Stimulated activated CD4-positive, alpha-beta T cell treated with anti-CD3 and anti-CD28 coated beads, Interleukin-12 subunit alpha, Interleukin-12 subunit beta, amount 100 ng/mL, for 4 hours (primary cell): ENCODE measurements at places on chromosomes 13 and 19.

- no peak for DNase-seq
Measured at GRCh38 chr19:13712767-13713201, 51.5 kb upstream of the MRI1 start.

DNA sequence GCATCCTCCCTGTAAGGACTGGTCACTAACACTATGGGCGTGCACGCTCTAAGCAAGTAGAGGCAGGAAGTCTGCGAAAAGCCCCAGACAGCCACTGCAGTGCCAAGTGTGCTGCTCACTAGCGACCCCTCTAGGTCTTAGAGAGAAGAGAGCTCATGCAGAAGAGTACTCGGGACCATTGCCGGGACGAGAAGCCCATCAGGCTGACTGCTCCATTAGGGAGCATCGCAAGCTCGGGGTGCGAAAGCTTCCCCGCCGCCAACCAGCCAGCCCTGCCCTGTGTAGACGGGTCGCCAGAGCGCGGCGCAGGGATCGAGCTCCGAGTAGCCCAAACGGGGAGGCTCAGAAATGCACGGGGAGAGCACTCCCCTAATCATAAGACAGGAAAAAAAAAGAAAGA is 16.6 kb downstream of the POU4F1 start:
- no peak for DNase-seq

- DNase-seq = no peak
Measured at GRCh38 chr13:77740097-77740735, 42.7 kb downstream of the SLAIN1 start.

DNA sequence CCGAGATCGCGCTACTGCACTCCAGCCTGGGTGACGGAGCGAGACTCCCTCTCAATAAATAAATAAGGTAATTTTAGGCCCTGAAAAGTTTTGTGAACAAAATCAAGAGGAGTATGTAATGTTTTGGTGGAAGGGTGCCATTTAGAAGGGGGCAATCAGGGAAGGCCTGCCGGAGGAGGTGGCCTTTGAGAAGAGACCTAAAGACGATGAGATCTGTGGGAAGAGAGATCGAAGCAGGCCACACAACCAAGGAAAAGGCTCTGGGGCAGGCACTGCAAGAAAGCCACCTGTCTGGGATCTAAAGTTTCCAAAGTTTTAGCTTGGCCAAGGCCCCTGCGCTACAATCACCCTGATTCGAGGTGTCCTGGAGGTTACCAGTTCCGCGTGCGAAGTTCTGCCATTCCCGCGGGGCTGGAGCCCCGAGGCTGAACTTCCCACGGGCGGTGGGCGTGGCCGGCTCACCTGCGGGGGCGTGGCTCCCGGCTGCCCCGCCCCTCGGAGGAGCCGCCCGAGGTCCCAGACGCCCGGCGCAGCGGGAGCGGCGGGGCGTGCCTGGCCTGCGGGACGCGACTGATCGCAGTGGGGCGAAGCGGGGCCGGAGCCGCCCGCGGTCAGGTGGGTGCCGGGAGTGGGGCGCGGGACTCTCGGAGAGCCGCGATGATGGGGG is at the start of gene KLC3:
KLC3 (plus strand) TSS at position 519 of the 667 bp plus-strand sequence. CDS start 4,792 bp downstream, outside the sequence.
- DNase-seq = peak; percentile 24

DNA sequence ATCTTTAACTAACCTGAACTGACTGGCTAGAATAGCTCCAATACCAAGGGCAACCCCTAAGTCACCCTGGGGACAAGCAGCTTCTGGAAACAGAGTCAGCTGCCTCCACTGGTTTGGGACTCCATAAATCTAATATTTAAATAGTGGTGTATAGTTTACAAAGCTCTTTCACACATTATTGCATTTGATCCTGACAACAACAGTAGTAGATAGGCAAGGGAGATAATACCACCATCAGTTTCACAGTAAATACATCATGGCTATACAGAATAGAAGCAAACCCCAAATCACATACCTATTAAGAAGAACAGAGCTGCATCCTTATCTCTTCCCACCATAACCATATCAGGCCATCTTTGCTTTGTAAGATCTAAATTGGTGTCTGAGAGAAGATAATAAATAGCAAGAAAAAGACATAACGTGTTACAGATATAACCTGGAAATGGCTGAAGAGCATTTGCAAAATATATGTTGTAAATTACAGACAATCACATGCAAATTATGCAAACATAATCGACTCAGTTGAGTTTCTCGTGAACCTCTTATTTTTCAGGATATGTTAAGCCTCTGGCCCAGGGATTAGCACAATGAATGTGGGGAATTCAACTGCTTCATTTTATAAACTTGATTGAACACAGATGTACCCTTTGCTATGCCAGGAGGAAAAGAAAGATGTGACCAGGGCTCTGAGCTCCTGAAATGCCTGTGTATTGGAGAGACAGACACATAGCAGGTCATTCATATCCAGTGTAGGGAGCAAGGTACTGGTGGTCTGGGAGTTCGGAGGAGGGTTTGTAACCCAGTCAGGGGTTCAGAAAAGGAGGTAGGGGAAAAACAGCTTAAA is 142.5 kb downstream of the SLC7A1 start:
- no peak for DNase-seq

GRCh38 chr13:31199849-31200636 is at the start of gene B3GLCT:
Gene B3GLCT, plus strand, starts transcription at chr13:31199975. Its CDS starts 110 bp downstream, at chr13:31200085.
- DNase-seq = peak; percentile 75

DNA sequence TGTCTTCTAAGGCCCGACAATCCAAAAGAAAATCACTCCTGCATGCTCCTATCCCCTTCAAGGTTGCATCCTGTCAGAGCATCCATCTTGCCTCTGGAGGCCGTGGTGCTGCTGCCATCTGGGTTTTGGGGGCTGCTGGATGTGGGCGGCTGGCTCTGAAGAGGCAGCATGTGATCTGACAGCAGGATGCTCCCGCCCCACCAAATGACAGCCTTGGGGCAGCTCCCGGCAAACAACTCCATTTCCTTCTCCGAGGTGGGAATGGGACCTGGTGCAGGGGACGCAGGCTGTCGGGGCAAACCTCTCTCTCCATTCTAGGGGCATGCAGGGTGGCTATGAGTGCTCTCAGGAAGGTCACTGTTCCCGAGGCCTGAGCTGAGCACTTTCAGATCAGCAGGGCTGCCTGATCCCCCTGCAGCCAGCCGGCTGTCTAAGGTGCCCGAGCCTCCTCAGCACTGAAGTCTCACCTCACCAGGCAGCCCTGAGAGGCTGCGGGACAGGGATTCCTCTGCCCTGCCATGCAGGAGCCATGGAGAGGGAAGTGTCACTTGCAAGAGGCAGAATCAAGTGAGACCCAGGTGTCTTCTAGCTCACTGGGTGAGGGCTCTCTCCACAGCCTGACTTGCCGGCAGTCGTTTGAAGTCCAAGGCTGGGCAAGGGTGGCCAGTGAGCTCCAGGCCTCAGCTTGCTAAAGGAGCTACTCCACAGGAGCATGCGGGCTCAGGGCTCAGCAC is 28.8 kb downstream of the TSSK6 start:
- DNase-seq = no peak

DNA sequence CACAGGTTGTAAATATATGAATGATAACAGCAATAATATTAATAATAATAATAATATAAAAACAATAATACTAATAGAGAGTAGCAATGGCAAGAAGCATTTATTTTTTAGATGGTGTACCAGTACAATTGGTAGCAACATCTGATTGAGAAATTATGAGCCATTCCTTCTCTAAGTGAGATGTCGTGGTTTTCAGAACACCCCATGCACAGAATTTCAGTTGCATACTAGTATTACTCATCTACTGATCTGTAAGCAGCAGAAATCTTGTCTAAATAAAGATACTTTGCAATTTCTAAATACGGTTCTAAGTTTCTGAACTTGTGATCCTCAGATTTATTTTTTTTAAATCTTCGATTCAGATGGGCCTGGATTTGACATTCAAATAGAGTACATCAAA is 788.0 kb upstream of the ATXN8OS start:
- DNase-seq = no peak

- no peak for DNase-seq
Measured at GRCh38 chr13:90884066-90884465, 463.4 kb upstream of the MIR17HG start.

DNA sequence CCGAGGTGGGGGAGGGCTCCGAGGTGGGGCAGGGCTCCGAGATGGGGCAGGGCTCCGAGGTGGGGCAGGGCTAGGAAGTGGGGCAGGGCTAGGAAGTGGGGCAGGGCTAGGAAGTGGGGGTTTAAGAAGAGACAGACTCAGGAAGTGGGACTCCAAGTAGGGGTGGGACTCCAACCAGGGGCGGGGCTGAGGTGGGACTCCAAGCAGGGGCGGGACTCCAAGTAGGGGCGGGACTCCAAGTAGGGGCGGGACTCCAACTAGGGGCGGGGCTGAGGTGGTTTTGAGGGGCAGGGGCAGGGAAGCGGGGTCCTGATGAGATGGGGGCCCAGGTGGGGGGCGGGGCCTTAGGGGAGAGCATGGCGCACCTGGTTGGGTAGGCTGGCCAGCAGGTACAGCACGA is 13.6 kb downstream of the CFD start:
- peak; percentile 44 for DNase-seq

- DNase-seq = no peak
Measured at GRCh38 chr13:112627161-112627560, 39.2 kb upstream of the TUBGCP3 start.

GRCh38 chr19:2969104-2969504 is 8.3 kb upstream of the TLE6 start:
- no peak for DNase-seq

DNA sequence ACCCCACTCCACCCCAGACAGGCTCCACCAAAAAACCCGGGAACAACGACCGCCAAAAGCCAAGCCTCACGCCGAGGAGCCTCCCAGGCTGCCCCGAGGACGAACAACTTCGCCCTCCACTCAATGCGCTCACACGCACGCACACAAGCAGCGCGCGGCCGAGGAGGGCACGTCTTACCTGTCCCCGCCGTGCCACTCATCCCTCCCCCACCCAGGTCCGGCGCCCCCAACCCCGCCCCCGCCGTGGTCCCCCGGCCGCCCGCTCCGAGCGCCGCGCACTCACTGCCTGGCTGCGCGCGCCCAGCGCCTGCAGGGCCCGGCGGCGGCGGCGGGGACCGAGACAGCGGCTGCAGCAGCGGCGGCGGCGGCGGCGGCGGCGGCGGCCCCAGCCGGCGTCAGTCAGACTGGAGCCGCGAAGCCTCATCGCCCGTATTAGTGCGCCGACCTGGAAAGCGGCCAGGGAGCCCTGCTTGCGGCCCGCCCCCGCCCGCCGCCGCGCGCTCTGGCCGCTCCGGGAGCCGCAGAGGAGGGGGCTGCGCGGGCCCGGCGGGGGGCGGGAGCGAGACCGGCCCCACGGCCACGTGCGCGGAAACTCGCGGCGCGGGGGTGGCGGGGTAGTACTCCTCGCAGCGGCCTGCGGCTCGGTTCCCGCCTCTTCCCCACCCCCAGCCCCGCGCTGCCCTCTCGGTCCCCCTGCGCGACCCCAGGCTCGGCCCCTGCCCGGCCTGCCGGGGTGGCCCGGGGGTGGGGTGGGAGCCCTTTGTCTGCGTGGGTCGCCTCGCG is at the start of gene SMAD9:
SMAD9 (minus strand) TSS at position 406 of the 783 bp plus-strand sequence. CDS start 40,549 bp downstream, outside the sequence.
- DNase-seq = peak; percentile 10

DNA sequence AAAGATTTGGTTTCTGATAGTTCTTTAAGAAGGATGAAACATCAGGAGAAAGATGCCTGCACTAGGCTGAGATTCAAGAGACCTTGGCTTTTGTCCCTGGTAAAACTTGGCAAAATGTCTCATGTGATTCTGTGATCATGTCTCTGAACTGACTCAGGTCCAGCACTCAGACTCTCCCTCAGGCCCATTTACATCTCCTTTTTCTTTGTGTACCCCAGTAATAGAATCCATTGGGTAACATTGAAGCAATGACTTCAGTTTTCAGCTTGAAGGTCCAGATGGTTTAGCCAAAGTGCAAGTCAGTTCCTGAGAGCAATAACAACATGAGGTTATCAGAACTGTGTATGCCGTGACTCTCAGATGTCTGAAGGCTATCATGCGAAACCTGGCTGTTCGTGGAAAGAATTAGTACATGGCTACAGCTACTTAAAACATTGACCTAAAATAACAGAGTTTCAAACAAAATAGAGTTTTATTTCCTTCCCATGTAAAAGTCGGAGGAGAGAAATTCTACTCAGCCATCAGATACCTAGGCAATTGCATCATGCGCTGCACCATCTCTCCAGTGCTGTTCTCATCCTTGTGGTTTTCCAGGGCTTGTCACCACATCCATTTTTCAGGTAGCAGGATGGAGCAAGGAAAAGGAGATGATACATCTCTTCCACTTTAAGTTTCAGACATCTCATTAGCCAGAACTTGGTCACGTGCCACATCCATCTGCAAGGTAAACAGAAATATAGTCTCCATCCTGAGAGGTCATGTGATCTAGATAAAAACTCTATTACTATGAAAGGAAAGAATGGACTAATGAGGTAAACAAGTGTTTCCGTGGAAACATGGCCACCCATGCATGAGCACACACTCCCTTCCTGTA is 117.3 kb downstream of the POSTN start:
- no peak for DNase-seq

DNA sequence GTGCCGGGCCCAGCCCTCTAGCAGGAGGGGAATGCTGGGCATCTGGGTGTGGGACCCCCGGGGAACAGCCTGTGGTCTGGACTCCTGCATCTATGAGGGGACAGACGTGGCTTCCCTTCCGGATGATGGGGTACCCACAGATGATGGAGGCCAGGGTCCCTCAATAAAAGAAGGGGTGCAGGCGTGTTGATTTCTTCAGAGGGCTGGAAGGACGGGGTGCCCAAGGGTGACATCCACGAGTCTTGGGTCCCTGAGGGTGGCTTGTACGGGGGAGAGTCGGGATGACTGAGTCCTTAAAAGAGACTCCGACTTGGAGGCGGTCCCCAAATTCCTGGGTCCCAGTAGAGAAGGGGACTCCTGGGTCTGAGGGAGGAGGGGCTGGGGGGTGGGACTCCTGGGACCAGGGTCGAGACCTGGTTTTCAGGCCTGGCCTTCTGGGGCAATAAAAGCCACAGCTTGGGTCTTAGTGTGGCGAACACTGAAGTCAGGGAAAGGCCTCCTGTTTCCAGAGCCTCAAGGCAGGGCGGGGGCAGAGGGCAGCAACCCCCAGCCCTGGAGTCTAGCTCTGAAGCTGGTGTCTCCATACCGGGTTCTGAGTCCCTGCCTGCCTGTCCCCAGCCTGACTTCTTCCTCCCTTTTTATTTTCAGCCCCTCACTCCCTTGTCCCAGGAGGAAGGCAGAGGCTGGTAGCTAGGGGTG is 459 bp upstream of the GRIN2D start:
- no peak for DNase-seq

- DNase-seq = no peak
Measured at GRCh38 chr13:59360108-59360507, 803.6 kb downstream of the DIAPH3 start.

- no peak for DNase-seq
Measured at GRCh38 chr19:23787106-23787505, 28.4 kb upstream of the ZNF681 start.

DNA sequence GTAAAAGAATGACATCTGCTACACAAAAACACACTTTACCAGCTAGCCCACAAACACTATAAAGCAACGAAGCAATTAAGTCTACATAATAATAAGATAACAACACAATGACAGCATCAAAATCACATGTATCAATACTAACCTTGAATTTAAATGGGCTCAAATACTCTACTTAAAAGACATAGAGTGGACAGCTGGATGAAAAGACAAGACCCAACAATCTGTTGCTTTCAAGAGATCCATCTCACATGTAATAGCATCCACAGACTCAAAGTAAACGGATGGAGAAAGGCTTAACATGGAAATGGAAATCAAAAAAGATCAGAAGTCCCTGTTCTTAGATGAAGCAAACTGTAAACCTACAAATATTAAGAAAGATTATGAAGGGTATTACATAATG is 2175.9 kb downstream of the PCDH9 start:
- DNase-seq = no peak
